CD4-positive, alpha-beta T cell treated with Interleukin-15 for 4 hours (primary cell): ENCODE measurements at places on chromosomes 4 and X.
A peak's percentile ranks its signal among the peaks of the same experiment; 100 is the strongest.

DNA sequence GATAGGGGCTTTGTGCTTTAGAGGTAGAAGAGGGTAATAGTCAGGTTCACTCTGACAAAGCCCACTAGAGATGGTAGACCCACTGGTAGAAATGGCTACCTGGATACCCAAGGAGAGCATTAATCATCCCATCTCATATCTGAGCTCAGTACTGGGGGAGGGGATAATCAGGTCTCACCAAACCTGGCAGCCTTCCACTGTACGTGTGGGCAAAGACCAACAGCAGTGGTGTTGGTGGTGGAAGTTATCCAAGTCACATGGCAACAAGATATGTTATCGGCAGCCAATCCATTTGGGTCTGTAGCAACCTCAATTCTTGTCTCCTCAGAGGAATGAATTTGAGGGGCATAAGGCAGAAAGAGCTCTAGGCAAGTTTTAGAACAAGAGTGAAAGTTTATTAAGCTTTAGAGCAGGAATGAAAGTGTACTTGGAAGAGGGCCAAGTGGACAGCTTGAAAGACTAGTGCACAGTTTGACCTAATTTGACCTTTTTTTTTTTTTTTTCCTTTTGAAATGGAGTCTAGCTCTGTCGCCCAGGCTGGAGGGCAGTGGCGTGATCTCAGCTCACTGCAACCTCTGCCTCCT lies 67.0 kb upstream of the CXCL13 start:
- no peak for DNase-seq

DNA sequence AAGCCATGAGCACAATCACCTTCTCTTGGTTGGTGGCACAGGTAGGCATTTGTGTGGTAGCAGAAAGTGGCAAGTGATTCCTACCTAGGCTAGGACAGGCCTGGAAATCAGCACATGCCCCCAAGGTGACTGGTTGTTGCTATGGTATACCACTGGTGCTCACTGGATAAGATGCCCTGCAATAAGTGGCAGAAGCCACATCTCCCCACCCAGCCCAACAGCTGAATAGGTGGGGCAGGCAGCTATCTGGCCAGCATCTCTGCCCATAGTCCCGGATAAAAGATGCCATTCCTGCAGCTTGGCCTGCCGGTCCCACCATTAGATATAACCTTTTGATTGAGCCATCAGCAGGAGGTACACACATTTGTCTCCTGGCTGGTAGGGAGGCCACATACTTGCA lies 21.1 kb downstream of the AMER1 start:
- DNase-seq: no peak

DNA sequence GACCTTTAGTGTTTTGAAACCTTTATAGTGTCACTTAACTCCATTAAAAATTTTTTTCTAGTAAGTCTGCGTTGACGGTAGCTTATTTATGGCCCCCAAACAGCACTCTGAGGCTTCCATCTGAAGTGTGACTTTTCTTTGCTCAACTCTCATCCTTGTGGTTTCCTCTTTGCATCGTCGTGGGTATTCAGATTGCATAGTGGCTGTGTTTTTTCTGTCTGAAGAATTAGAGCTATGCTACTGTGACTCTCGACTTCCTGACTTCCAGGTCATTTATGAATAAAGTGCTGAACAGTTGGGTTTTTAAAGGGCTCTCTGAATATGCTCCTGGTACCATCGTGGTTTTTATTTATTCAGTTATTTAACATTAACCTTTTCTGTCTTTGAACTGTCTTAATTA lies 44.9 kb downstream of the JADE1 start:
- peak; percentile 46 for DNase-seq

GRCh38 chrX:69618803-69619202 lies 2.9 kb downstream of the EDA start:
- peak; percentile 2 for DNase-seq

DNA sequence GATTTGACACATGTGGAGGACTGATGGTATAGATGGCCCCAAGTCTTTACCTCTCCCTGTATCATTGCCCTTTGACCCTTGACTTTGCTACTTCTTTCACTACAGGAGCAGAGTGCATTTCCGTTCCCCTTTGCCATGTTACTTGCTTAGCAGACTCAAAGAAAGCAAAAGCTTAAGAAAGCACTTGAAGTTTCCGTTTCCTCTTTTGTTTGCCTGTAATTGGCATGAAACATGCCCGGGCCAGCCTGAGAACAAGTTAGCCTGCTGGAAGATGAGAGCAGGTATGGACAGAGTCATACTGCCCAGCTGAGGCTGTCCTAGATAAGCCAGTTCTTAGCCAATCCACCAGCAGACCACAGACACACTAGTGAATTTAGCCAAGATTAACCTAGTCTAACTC lies 206.0 kb downstream of the BCOR start:
- peak; percentile 0 for DNase-seq

DNA sequence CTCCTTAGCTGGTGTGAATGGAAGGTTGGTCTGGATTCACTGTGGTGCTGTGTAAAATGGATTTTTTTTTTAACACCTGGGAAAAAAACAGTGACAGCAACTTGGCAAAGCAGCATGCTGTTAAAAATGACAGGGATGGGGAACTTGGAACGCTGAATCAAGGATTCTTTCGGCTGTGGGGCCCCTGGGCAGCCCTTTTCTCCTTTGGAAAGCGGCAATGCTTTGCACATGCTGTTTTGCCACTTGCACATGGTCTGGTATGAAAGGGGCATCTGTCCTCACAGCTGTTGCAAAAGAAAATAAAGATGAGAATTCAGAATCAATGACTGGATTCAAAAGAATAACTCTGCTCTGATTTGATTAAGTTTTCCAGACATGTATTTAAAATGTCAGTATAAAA lies 10.7 kb upstream of the PIGA start:
- no peak for DNase-seq

DNA sequence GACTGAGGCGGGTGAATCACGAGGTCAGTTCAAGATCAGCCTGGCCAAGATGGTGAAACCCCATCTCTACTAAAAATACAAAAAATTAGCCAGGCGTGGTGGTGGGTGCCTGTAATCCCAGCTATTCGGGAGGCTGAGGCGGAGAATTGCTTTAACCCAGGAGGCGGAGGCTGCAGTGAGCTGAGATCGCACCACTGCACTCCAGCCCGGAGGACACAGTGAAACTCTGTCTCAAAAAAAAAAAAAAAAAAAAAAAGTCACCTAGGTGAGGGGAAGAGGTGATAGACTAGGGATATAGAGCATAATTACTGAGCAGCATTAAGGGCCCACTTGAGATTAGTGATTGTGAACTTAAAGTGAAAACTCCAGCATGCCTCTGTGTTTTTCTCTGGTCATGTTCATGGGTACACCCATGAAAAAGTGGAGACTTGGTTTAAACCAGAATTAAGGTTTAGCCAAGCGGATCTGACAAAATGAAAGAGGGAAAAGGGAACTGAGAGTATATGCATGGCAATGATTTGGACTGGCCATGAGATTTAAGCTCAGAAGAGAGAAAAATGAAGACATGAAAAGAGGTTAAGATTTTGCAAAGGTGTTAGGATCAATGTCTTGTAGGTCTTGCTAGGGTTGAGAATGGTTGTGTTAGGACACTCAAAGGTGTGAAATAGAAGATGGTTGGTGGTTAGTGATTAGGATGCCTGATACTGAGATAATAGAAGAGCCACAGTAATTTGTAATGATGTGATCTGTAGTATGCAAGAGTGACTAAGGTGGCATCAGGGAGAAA lies 105.0 kb downstream of the RAB28 start:
- no peak for DNase-seq

DNA sequence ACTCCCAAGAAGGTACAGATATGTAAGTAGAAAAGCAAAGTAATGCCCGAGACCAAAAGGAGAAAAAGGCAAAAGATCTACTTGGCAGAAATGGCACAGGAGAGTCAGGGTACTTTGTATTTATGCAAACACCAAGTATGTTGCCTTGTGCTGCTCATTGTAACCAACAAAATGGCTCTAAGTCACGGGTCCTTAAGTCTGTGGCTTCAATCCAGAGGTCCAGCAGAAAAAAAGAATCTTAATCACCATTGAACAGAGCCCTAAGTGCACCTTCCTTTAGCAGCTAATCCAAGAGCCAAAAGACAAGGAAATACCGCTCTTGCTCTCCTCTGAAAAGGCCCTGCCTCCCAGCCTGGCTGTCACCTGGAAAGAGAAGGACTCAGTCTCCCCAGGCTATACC lies 324.9 kb upstream of the PPARGC1A start:
- no peak for DNase-seq

DNA sequence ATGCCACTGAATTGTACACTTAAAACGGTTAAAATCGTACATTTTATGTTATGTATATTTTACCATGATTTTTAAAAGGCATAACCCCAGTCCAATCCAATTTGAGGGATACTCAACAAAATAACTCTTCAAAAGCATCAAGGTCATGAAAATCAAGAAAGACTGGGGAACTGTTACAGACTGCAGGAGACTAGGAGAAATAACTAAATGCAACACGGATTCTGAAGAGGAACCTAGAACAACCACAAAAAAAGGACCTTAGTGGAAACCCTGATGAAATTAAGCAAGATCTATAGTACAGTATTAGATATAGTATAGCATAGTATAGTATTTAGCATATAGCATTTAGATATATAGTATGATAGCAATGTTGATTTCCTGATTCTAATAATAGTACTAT lies 26.8 kb downstream of the SH3KBP1 start:
- no peak for DNase-seq

DNA sequence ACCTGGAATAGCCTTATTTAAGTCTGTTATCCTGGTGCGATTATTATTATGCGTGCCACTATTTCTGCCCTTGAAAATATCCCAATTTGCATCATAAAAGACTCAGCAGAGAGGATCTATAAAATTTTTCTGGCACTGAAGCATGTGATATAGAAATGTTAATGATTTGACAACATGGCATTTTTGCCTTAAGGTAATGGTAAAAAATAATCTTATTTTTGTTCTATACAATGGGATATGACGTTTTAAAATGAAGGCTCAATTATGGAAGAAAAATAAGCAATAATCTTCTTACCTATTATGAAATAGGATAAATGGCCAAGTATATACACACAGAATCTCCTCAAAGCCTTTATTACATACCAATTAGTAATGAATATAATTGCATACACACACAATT lies 113.5 kb downstream of the PDGFC start:
- DNase-seq: no peak

DNA sequence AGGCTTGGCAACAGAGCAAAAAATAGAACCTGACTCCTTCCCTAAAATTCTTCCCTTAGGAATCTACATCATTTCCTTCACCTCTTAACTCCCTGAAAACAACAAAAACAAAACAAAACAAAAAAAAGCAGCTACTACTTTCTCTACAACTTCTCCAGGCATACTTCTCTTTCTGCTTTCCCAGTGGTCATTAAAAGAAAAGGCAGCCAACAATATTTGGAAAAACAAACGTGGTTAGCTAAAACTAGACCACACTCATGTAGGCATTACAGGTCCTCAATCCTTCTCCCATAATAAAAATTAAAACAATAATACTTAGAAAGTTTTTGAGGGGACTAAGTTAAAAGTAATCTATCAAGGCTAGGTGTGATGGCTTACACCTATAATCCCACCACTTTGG lies 29.0 kb upstream of the SMIM14 start:
- DNase-seq: no peak

GRCh38 chr4:109629775-109630174 lies 69.7 kb downstream of the MCUB start:
- DNase-seq: no peak
